Caco-2 (cell line): ENCODE measurements at places on chromosomes 7 and 10. TPM values are rescaled to one million over a fixed set of nuclear protein-coding genes. Genes with fewer than 3 reads are reported as not detected.

SHTN1 gene
- 80.8 and 86.9 TPM in 2 replicates for total RNA-seq

LOXL4 gene
- 2.1 and 3.7 TPM in 2 replicates for total RNA-seq

CDNF gene
- total RNA-seq: 3.4 and 3.9 TPM in 2 replicates

PRDX3 gene
- total RNA-seq: 213 and 216 TPM in 2 replicates

CYP2C19 gene
- 0.86 and 1.0 TPM in 2 replicates for total RNA-seq

SPDYE2 gene
- not detected in 2 replicates for total RNA-seq

CRPPA gene
- total RNA-seq: 7.3 and 7.9 TPM in 2 replicates

TAS2R3 gene
- total RNA-seq: 1.9 and 2.3 TPM in 2 replicates

UPK3BL1 gene
- total RNA-seq: 9.9 and 13.7 TPM in 2 replicates

MSS51 gene
- 2.0 and 2.1 TPM in 2 replicates for total RNA-seq

TMEM176B gene
- total RNA-seq: 31.4 and 35.8 TPM in 2 replicates

A1CF gene
- total RNA-seq: 29.9 and 36.0 TPM in 2 replicates

SLC29A4 gene
- 34.6 and 38.4 TPM in 2 replicates for total RNA-seq

GGCT gene
- total RNA-seq: 75.2 and 78.7 TPM in 2 replicates

KAZALD1 gene
- total RNA-seq: 41.3 and 42.3 TPM in 2 replicates

INA gene
- 0.51 and 0.52 TPM in 2 replicates for total RNA-seq

AUTS2 gene
- 37.1 and 41.9 TPM in 2 replicates for total RNA-seq

C10orf143 gene
- 0.54 TPM in 1 of 2 replicates, not detected in the other for total RNA-seq

ANAPC16 gene
- total RNA-seq: 134 and 144 TPM in 2 replicates

ANXA8 gene
- 14.1 and 20.9 TPM in 2 replicates for total RNA-seq

ACSM6 gene
- not detected in 2 replicates for total RNA-seq
